GM13977 (cell line): ENCODE measurements at places on chromosomes 12 and 14.
A peak's percentile ranks its signal among the peaks of the same experiment; 100 is the strongest.

DNA sequence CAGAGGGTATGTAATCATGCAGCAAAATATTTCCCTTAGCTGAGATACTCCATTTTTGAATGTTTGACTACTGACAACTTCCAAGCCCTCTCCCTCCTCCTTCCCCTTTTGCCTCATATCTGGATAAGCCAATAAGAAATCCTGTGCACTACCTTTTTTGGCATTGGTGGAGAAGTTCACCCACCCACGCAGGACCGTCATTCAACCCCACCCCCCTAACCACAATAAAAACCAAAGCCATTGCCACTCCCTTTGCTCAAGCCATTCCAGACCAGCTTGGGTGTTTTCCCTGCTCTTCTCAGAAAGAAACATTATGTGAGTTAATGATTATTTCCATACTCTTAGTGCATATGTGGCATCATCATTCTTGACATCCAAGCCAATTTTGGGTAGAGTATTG, 176.7 kb downstream of the PTPN11 start:
- no peak for DNase-seq

DNA sequence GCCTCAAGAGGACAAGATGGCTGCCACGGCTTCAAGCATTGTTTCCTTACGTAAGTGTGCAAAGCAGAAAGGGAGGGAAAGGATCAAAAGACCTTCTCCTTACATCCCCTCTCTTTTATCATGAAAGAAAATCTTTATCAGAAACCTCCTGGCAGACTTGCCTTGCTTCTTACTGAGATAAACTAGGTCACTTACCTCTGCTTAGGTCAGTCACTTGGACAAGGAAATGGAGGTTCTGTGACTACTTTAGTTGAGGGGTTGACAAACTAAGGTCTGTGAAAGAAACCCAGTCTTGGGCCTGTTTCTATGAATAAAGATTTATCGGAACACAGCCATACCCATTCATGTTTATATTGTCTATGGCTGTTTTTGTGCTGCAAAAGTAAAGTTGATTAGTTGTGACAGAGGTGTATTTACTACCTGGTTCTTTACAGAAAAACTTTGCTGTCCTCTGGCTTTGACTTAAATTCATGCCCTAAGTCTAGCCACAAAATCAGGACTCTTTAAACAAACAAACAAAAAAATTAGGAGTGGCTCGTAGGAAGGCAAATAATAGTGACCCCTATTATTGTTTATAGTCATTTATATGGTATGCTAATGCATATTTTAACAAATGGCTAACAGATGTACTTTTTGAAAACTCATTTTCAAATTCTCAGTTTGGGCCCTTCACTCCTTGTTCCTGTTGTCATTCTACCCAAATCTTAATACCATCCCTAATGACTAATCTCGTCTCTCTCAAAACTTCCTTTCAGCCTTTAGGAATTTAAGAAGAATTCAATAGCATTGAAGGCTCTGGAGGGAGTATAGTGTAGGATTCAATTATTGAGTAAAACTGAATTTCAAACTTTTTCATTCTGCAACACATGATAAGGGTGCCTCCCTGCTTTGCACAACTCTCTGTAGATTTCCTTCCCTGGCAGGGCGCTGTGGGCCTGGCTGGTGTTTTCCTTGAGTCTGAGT, 42.0 kb upstream of the ATP2B1 start:
- DNase-seq, result no peak

DNA sequence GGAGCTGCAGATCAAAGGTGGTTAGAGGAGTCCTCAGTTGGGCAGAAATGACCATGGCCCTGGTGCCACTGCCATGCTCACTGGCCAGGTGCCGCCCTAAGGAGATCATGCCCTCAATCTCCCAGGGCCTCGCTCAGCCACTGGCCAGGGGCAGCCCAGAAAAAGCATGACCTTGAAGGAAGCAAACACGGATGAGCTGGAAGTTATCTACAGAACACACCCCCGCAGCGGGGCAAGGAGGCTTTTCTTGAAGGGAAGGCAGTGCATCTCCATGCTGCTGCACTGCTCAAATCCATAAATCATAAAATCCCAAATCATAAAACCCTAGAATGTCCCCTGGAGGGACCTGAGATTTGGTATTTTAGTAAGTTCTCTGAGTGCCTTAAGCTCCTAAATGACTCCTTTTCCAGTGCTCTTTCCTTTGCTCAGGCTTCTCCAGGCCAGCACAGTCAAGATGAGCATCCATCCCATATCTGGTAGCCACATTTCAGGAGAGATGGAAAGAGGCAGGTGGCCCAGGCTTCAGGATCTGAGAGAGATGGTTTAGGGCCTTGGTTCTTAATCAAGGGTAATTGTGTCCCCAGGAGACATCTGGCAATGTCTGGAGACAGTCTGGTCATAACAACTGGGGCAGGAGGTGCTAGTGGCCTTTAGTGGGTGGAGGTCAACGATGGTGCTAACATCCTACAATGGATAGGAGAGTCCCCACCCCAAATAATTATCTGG, 217.3 kb downstream of the RBM19 start:
- no peak for DNase-seq

GRCh38 chr14:105881021-105881930, 354.9 kb downstream of the TMEM121 start:
- no peak for DNase-seq

- no peak for DNase-seq
Observed at GRCh38 chr14:39563361-39563760, 131.1 kb upstream of the FBXO33 start.

DNA sequence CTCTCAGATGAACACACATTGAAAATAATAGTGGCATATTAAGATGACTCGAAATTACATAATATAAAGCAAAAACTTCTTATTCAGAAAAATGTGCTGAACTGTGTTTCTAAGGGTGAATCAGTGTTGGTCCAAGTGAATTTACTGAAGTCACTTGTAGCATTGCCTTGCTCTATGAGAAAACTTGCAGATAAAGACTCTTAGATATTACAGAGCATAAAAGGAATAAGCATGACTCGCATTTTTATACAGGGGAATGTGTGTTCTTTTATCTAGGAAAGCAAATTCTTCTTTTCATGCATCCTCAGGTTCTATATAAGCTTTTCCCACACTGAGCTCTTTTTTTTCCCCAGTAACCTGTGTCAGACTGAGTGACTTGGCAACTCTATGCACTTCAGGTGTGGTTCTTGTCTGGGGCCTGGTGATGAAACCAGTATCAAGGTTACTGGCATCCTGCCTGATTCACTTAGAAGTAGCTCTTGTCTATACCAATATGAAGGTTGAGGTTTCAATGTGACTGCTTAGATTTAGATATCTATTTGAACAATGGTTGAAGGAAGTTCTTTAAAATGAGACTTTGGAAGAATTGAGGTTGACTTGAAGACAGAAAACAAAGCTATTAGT, 76.1 kb downstream of the OTOGL start:
- DNase-seq, result no peak

DNA sequence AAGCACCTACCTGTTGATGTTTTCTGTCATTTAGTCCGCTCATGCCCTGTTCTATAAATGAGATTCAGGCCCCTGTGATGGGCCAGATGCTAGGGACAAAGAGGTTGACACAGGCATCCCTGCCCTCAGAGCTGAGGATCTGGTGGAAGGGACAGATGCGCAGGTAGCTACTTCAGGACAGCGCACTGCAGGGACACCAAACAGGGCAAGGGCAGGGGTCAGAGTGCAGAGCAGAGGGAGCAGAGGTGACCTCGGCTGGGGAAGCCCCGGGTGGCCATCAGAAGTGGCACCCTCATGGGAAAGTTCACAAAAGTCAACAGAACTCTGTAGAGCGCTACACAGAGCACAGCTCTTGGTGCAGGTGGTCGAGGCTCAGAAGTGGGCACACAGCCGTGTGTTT, 5.6 kb upstream of the PNMA1 start:
- DNase-seq, result no peak

GRCh38 chr14:68685419-68686204, 107.3 kb downstream of the ZFP36L1 start:
- peak; percentile 81 for DNase-seq

DNA sequence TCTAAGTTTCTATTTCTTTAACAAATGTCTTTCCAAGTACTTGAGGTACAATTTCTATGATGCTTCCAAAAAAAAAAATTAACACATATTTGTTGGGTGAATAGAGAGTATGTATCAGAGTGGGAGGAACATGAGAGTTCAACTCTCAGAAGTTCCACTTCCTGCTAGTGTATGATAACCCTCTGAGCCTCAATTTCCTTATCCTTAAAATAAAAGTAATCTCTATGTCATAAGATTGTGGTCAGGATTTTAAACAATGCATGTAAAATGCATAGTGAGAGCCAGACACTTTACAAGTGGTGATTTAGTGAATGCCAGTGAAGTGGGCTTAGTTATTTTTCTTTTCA, 270.3 kb upstream of the AMIGO2 start:
- DNase-seq, result no peak

- no peak for DNase-seq
Observed at GRCh38 chr12:122981036-122981471, 573 bp downstream of the ARL6IP4 start.

GRCh38 chr12:48160807-48161206, 3.5 kb upstream of the ASB8 start:
- no peak for DNase-seq

- no peak for DNase-seq
Observed at GRCh38 chr12:39627914-39628313, 8.3 kb upstream of the ABCD2 start.

GRCh38 chr14:79513446-79513845, 697.9 kb downstream of the DIO2 start:
- no peak for DNase-seq

GRCh38 chr14:28901631-28902030, 135.0 kb downstream of the FOXG1 start:
- DNase-seq, result no peak

GRCh38 chr14:20550926-20551325, 9.9 kb downstream of the RNASE9 start:
- DNase-seq, result no peak

DNA sequence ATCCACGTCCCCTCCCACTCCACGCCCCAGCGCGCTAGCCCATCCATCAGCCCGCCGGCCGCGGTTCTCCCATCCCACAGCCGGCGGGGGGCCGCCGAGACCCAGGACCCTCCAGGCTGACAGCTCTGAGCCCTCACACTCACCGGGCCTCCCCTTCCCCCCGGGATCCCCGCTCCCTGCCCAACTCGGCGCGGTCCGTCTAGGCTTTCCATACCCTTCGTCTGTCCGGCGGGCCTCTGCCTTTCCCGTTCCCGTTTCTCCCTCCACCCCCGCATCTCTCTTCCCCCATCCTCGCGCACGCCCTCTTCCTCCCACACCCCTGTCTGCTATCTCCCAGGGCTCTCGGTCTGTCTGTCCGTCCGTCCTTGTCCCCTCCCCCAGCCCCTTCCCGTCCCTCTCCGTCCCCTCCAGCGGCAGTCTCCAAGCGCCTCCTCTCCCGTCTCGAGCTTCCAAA, 726 bp downstream of the ZFHX2 start:
- DNase-seq, result no peak

- DNase-seq, result no peak
Observed at GRCh38 chr14:68782091-68782981, 10.5 kb downstream of the ZFP36L1 start.

GRCh38 chr14:72608391-72609204, 285.3 kb downstream of the DPF3 start:
- no peak for DNase-seq

- DNase-seq, result no peak
Observed at GRCh38 chr12:31752450-31752849, 23.6 kb upstream of the AMN1 start.

- DNase-seq, result no peak
Observed at GRCh38 chr14:83147006-83147405, 1613.4 kb upstream of the SEL1L start.

DNA sequence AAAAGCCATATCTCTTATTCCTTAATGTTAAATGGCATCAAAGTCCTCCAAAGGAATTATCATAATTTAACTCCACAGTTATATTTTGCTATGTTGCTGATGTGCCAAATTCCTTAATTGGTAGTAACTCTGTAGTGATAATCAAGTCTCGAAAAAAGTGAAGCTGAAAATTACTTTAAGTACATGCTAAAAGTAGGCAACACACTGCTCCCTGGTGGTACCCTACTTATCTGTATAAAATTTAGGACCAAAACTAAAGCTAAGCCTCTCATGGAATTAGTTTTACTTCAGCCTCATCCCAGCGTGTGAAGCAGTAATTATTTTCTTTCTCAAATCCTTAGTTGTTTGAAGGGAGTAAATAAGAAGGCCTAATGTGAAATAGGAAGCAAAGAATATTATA, 132.8 kb downstream of the TTLL5 start:
- no peak for DNase-seq

DNA sequence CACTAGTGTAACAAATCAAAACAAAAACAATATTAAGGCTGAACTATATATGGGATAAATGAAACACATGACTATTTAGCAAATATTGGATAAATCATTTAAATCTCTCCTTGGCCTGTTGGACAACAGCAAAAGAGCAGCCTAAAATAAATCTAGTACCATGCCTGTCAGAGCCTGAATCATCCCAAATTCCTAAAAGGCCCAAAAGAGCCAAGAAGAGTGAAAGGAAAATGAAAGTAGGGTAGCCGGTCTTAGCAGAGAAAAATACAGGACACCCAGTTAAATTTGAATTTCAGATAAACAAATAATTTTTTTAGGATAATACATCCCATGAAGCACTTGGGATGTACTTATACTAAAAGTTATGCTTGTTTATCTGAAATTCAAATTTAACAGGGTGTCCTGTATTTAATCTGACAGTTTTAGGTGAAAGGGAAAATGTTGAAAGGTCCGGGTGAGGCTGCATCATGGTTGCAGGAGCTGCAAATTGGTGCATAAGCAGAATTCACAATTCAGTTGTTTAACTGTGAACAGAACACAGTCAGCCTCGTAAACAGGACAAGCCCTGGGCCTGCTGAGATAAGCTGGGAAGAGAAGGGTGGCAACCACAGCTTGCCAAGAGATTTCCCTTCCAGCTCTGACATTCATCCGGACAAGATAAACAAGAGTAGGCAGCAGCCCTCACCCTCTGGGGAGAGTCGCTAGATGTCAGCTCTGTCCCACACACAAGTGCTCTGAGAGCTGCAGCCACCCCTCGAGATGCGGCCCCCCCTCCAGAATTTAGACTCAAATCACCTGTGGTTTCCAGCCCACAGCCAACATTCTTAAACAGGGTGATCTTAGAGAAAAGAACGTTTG, 30.3 kb downstream of the DMAC2L start:
- DNase-seq, result peak; percentile 58

DNA sequence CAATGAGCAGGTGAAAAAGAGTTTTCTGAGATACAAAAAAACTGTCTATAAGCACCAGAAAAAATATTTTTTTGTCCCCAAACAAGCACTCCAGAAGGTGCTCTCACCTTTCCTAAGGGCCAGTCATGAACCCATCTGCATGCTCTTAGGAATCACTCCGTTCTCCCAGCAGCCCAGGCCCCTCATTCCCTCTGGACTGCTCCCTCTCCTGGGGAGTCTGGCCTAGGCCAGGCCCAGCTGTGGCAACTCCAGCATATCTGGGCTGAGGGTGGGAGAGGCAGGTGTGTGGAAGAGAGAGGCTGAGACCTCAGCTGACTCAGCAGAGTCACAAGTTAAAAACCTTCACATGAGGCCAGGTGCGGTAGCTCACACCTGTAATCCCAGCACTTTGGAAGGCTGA, 54.6 kb downstream of the TRAFD1 start:
- no peak for DNase-seq

DNA sequence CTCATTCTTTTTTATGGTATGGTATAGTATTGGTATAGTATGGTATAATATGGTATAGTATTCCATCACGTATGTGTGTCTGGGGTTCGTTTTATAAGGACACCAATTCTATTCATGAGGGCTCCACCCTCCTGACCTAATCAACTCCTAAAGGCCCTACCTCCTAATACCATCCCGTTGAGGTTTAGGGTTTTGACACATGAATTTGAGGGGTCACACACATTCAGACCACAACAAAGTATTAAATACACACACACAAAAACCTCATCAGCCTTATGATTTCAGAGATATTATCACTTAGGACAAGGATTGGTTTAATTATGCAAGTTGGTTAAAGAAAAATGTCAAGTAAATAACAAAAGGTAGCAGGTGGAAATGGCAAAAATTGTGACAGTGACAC, 54.1 kb upstream of the CHST11 start:
- DNase-seq, result no peak
